T-helper 2 cell treated with Interferon-gamma antibody and Interleukin-4, amounts not matched to agents 5 μg/mL and 100 μg/mL, for 36 hours (primary cell): ENCODE measurements at places on chromosomes 3 and 15.

- no peak for DNase-seq
Measured at GRCh38 chr3:105847452-105847851, 21.4 kb downstream of the CBLB start.

GRCh38 chr3:121592856-121593702, at the start of gene FBXO40:
TSS of gene FBXO40 (plus strand) at chr3:121593379. CDS start at chr3:121620576, 27,197 bp downstream.
- DNase-seq, result no peak

- DNase-seq, result no peak
Measured at GRCh38 chr3:36774052-36774451, 9.7 kb upstream of the DCLK3 start.

GRCh38 chr3:196192036-196192523, 19.1 kb downstream of the ZDHHC19 start:
- peak; percentile 32 for DNase-seq

DNA sequence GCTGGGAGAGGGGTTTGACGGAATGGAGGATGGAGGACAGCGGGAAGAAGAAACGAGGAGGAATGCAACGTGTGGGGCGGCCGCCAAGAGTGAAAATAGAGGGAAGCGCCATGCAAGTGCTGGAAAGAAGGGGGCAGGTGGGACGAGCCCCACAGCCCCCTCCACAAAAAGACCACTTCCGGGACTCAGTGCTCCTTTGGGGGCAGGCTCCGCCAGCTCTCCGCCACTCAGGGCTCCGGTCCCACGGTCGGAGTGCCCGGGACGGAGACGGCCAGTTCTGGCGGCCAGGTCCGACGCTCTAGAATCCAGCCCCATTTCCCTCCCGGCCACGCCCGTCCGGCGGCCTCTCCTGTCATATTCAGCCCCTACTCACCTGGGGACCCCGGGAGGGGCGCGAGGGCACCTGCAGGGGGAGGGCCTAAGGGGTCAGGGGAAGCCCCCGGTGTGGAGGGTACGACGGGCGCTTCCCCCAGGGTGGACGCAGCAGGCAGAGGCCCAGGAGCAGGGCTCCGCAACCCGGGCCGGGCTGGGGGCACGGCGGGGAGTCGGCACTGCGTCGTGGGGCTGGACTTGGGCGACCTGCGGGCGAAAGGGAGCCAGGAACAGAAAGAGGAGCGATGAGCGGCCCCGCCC, 25.5 kb upstream of the CSPG4 start:
- no peak for DNase-seq

DNA sequence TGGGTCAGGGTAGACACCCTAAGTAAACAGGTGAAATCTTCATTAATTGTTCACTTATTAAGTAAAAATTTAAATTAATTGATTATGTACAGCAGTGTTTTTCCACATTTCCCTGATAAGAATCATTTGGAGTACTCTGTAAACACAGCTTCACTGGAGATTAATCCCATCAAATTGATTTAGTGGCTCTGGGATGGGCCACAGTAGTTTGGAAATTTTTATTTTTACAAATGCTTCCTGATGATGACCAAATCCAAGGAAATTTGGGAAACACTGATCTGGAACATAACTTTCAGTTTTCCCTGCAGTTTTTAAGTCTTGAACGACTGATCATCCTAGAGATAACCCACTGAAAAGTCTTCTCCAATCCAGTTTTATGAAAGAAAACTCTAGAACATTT, 18.8 kb upstream of the RPLP1 start:
- DNase-seq, result no peak

DNA sequence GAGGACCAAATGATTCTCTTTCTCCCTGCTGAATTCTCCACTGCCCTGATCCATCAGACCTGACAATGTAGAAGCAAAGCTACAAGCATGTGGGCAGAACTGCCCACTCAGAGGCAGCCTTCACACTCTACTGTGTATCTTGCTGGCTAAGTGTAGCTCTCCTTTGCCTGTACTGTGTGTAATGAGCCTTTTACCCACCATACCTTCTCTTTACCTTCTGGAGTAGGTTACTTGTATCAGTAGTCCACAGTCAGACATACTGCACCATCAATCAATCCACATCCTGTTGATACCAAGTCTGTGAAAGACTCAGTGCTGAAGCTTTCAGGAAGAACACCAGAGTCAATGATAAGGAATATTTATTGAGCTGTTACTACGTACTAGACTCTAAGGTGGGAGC, 440.7 kb upstream of the ARHGEF26 start:
- no peak for DNase-seq

GRCh38 chr3:5312290-5312689, 124.8 kb downstream of the EDEM1 start:
- DNase-seq, result no peak

- DNase-seq, result no peak
Measured at GRCh38 chr15:27426805-27427204, 455.8 kb downstream of the GABRG3 start.
